ENCODE measurements at places on chromosomes 5 and 9.

DNA sequence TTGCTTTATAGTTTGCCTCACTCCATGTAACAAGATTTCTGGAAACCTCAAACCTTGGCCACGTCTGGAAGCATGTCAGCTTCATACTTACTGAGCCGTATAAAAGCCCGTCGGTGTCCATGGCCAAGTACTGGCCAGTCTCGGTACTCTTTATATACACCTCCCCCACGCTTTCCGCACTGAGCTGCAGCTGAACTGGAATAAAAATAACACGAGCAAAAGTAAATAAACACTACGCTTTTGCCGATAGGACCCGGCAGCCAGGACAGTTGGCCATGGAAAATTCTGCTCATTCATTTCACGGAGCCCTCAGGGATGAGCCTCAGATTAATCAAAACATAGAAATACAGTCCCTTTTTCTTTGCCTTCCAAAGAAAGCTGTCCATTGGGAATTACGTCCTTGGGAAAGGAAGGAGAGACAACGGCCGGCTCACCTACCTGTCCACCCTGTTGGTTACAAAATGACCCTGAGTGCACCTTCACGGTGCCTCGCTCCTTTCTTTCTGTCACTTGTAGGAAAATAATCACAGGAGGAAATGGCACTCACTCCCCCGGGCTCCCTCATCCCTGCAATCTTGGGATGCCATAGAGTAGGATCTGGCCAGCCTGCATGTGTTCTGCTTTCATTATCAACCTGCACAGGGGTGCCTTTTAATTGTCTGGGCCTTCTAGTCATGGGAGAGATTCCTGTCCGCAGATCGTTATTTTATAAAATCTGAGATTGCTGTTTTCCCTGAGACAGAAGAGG lies 85.1 kb downstream of the FGF1 start:
- DNase-seq = no peak

- peak; percentile 2 for DNase-seq
Measured at GRCh38 chr5:32562843-32563242, 22.5 kb upstream of the SUB1 start.

- no peak for DNase-seq
Measured at GRCh38 chr5:64003966-64004365, 41.7 kb upstream of the HTR1A start.

GRCh38 chr5:106085136-106085535 lies 1585.6 kb downstream of the EFNA5 start:
- DNase-seq = no peak

GRCh38 chr5:137739737-137740136 lies 3.8 kb upstream of the KLHL3 start:
- DNase-seq = no peak

DNA sequence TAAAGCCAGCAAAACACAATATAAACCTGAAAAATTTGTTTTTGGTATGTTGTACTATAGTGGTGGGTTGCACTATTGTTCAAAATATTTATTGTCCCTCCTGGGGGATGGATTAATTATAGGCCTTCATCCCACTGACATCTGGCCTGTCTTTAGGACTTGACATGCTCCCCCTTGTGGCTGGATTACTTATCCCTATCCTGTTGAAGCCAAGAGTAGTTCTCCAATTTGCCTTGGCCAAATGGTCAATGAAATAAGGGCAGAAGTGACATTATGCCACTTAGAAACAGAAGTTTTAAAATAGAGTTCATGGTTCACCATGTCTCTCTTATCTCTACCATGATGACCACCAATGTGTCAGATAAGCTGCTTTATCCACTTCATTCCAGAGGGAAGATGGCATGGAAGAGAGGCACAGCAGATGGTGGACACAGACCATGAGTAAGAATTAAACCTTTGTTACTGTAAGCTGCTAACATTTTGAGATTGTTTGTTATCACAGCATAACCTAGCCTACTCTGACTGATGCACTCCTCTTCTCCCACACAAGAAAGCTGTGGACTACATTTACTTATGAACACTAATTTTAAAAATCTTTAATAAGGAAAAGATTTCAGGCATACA lies 29.2 kb upstream of the ARHGEF28 start:
- DNase-seq = peak; percentile 50

GRCh38 chr9:126309427-126310189 lies 17.0 kb upstream of the MVB12B start:
- no peak for DNase-seq

DNA sequence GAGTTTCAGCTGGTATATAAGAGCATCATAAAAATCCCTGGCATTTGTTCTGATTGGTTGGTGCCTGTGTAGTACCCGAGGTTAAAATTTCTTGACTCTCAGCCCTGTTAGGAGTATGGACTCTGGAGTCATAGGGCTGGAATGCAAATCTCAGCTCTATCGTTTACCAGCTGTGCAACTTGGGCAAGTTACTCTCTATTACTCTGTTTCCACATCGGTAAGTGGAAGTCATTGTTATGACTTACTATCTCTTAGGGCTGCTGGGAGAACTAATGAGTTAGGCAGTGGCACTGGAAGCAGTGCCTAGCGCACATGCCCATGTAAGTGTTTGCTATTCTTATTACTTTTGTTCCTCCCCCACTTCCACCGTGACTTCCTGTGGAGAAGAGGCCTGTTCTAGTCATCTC lies 141.6 kb downstream of the BOD1 start:
- DNase-seq = no peak

DNA sequence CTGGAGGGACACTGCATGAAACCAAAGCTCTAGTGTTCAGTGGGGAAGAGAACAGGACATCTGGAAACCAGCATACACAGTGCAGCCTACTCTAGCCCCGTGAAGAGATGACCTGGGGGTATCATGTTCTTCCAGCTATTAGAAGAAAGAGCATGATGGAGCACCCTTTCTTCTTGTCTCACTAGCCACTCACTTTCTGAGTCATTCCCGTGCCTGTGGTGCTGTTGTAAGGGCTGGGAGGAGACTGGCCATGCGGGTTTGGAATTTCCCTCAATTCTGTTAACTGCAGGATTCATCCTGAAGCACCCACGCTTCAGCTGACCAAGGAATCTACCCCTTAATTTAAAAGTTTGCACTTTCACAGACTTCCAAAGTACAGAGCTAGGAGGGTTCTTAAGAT lies 137.0 kb downstream of the COL23A1 start:
- peak; percentile 12 for DNase-seq

DNA sequence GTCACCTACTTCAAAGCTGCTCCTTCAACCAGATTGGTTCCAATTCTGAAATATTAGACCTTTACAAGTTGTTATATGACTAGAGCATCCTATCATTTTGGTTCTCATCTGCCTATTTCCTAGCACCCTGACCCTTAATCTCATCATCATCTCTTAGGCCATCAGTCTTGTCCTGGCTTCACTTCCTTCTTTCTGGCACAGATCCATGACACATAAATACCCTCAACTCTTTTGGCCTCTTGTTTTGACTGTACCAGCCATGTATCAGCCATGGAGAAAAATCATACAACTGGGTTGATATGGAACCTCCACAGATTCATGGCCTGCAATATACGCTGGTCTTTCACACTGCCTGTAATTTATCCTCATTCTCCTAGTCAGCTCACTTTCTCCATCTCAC lies 123.1 kb upstream of the FBXL17 start:
- DNase-seq = no peak

- DNase-seq = no peak
Measured at GRCh38 chr5:9544056-9544455, 1.8 kb downstream of the SEMA5A start.

DNA sequence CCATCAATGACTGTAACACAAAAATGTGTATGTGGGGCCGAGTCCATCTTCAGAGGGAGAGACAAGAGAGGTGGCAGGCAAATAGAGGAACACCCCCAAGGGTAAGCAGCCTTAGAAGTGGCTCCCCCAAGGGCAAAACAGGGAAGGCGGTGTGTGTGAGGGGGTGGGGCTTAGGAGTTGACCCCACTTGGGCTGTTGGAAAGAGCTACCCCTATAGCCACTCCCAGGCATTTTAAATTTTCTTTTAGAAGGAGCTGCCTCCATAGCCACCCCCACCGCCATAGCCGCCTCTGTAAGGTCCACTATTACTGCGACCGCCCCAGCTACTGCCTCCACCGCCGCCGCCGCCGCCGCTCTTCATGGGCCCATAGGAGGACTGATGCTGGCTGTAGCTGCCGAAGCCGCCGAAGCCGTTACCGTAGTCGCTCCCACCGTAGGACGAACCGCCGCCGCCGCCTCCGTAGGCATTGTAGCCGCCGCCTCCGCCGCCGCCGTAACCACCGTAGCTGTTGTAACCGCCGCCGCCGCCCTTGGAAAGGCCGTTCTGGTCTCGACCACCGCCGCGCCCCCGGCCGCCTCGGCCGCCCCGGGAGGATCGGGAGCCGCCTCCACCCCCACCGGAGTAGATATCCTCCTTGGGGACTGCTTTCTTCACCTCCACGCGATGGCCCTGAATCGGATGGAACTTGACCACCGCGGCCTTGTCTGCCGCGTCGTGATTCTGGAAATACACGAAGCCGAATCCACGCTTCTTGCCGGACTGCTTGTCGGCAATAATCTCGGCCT lies 1.1 kb downstream of the HNRNPA0 start:
- DNase-seq = peak; percentile 83

DNA sequence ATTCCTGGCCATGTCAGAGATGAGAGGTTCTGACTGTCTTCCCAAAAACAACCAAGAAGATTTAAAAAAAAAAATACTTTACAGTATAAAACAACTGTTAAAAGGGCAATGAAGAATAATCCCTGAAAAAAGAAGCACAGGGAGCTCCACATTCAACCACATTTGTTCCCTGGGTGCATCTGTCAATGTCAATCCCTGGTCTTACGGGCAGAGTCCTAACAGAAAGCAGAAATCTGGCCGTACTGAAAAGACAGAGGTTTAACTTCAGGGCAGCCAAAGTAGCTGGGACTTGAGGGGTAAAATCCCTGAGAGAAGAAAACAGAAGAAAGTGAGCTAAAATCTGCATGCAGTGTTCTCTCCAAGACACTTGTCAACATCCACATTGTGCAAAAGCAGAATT lies 76.6 kb downstream of the RICTOR start:
- no peak for DNase-seq

GRCh38 chr9:37105234-37105633 lies 15.1 kb upstream of the ZCCHC7 start:
- no peak for DNase-seq

DNA sequence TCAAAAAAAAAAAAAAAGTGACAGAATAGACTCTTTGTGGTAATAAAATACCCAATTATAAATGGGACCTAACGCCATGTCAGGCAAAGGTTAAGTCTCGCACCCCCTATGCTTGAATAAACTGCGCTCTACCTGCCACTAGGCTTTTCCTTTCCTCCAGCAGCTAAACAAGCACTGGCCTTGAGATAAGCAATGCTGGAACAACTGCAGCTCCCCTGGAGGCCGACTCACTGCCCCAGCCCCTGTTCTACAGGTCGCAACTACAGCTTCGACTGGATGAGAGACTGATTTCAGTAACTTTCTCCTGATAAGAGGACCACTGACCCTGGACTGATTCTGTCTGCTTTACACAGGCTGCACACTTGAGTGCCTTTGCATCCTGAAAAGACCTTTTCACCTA lies 210.2 kb downstream of the HSPA4 start:
- no peak for DNase-seq

DNA sequence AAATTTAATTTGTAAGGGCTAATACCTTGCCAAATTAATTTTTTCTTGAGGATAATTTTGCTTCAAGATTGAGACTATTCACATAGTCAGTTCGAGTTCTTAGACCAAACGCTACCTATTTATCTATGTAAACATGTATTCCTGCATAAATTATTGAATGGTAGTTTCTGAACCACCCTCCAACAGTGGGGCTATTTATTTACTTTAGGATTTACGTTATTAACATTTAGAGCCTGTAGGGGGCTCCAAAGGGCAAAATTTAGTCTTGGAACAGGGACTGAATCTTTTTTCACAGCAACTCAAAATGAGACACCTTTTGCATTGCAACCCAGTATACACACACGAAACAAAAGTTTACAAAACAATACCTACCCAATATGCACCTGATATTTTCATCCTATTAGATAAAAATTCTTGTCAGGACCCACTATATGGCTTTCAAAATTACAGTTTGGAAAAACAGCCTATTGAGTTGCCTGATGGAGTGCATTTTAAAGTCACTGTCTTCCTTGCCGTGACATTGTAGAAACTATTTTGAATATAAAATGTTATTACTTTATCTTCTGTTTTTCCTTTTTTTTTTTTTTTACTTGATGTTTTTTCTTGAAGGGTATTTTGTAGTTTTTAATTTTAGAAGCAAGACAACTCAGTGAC lies 47.1 kb upstream of the POU4F3 start:
- peak; percentile 67 for DNase-seq

- DNase-seq = no peak
Measured at GRCh38 chr9:83432104-83432627, 106.0 kb downstream of the FRMD3 start.

DNA sequence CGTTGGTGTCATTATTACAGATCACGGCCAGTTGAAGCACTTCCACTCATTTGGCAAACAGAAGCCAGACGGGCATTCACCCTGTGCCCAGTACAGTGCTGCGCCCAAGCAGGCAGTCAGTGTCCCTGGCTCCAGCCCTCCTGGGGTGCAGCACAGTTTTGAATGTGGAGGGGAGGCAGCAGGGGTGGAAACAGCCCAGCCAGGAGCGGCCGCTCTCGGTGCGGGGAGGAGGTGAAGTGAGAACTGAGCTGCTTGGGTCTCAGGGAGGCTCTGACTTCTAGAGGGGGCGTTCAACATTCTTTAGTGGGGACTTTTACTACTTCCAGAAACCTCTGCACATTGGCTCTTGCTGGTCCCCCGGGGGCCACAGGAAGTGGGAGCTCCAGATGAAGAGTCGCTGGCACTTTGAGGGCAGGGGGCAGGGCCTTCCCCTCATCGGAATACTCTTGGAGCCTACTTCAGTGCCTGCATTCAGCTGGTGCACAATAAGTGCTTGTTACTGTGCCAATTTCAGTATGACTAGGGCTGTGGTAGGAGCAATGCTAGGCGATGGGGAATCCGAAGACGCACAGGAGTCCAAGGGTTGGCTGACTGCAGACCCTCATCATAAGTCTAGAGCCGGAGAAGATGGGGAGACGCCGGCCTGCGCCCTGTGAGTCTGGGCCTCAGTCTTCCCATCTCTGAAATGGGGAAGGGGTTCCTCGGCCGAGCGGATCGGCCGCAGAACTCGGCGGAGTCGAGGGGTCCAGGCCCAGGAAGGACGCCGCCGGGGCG lies 492 bp upstream of the NEK6 start:
- DNase-seq = no peak

DNA sequence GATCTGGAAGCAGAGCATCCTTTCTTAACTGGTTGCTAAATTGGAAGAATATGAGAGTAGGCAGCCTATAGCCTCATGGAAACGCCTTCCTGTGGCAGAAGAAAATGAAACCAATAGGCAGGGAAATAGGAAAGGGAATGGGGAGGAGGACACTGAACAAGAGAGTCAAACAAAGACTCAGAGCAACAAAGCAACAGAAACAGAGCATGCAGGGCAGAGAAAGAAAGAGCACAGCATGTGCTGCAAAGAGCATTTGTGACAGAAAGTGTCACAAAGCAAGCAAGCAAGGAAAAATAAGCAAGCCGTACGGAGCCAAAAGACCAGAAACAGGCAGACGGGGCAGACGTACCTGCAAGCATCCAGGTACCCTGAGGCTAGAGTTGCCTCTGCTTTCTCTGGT lies 123.1 kb downstream of the RAPGEF6 start:
- no peak for DNase-seq

All from erythroblast (primary cell).